ENCODE measurements at places on chromosomes 2 and 18.

DNA sequence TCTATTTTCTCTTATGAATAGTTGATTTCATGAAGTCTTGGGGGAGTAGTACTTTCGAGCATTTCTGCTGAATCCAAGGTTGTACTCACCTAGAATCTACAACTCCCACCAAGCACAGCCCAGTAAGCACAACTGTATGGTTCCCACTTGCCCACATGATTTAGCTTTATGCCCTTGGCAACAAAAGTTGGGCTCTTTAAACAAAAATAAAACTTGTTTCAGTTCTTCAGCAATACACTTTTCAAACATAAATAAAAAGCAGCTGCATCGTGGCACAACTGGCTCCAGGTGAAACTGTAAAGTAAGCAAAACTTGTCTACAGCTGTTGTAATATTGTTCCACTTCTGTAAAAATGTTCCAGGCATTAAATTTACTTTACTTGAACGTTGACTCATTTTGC lies 99.8 kb upstream of the FSIP2 start:
- DNase-seq: no peak

DNA sequence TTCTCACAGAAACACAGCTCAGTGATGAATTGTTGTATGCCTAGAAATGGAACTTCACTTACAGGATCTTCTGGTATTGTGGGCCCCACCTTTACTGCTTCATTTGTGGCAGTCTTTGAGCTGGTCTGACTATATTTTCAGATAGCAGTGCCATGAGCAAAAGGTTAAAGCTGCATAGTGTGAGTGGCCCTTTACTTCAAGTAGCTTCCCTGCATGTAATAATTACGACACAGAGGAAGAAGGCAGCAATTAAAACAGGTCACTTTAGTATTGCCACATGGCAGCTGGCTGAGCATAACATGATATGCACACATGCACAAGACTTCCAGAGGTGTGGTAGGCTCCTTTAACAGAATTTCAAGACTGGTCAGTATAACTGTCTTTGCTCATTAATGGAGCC lies 426.3 kb upstream of the ZEB2 start:
- DNase-seq: no peak

- DNase-seq: no peak
These were observed 64.0 kb downstream of the BOLA3 start for GRCh38 chr2:74083750-74084149.

GRCh38 chr2:3254442-3254941 lies 123.1 kb downstream of the EIPR1 start:
- no peak for DNase-seq

GRCh38 chr2:176924909-176925534 lies 287.6 kb upstream of the HNRNPA3 start:
- no peak for DNase-seq

DNA sequence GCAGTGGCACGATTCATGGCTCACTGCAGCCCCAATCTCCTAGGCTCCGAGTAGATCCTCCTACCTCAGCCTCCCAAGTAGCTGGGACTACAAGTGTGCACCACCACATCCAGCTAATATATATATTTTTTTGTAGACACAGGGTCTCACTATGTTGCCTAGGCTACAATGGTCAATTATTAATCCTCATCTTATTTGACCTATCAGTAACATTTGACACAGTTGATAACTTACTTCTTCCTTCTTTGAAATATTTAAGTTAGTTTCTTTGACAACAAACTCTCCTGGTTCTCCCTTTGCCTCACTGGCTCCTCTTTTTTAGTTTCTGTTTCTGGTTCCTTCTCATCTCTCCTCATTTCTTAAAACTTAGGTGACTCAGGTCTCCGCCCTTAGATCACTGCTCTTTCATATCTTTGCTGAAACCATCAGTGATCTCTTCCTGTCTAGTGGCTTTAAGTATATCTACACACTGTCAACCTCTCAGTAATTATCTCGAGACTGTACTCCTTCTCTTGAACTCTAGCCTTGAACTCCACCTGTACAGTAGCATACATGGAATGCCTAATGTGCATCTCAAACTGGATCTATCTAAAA lies 11.5 kb downstream of the PGAP1 start:
- no peak for DNase-seq

DNA sequence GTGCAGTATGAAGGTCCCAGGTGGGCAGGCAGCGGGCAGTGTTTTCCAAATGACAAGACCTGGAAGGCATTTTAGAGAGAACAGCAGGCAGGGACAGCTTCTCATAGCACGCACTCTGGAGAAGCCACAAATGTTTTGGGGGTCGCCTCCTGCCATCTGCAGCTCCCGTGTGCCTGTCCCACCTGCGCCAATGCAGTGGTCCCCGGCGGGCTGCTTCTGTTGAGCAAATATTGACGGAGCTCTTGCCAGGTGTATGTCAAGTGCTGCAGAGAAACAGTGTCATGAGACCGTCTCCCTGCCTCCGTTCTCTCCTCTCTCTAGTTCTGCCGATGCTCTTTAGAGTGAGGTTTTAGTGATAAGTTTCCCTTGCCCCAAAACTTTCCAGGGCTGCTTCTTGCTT lies 174.8 kb downstream of the LDLRAD4 start:
- no peak for DNase-seq

GRCh38 chr2:10179422-10179821 lies 56.9 kb downstream of the RRM2 start:
- DNase-seq: peak; percentile 47

DNA sequence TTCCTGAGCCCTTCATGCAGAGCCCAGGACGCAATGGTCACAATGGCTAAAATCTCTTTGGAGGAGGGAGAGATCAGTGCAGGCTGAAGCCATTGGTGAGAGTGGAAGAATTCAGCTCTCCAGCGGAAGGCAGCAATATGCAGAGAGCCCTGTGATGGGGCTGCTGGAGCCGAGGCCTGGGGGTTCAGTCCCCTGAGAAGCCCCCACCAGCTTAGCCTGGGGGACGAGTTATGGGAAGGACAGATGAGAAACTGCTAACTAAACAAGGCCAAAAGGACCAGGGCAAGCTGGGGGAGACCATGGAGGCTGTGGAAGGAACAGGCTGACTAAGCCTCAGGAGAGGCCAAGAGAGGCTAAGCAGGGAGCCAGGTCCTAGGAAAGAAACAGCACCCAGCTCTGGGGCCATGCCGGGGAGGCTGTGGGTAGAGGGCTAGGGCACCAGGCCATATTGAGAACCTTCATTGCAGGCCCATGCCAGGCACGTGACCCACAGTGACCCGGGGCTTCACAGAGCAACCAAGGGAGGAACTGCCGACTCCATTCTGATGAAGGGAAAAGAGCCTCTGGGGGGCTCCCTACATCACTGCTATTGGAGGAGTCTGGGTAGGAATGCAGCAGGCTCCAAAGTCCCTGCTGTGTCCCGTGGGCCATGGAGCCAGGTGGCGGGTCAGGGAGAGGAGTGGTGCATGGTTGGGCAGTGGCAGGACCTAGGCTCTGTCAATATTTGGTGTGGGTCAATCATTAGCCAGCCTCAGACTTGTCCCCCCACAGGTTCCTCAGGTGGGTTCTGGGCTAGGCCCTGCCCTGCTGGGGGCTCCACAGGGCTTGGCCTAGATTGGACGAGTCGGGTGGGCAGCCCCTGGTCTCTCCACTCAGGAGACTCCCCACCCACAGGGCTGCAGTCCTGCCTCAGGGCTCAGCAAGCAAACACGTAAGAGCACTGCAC lies 19.8 kb downstream of the PROC start:
- no peak for DNase-seq

- DNase-seq: no peak
These were observed 32.6 kb upstream of the INSIG2 start for GRCh38 chr2:118055512-118056164.

DNA sequence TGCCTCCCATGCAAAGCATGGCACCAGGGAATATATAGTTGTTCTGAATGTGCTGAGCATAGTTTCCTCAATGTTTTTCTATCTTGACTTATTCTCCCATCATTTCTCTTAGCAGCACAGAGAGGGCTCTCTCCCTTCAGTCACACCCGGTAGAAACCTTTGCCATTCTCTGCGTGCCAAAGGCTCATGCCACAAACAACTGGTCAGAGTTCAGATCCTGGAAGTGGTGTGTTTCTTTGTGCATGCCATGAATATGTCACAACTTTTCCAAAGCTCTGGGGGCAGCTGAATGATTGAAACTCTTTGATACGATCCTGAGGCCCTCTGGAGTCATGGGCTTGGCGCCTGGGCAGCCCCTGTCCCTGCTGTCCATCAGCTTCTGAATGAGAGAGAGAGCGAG lies 28.0 kb upstream of the EDAR start:
- DNase-seq: no peak

GRCh38 chr2:101446869-101447268 lies 28.0 kb downstream of the RFX8 start:
- peak; percentile 94 for DNase-seq

DNA sequence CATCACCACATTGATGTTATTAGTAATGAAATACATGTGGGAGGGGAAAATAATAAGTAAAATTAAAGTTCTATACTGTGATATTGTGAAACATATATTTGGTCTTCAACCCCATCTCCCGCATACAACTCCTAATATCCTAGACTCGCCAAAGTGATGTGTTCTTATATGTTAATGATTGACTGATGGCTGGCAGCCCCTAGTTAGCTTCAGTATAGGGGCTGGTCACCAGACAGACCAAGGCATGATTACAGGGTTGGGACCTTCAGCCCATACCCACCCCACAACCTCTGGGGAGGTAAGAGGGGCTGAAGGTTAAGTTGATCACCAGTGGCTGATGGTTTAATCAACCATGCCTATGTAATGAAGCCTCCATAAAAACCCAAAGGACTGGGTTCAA lies 28.1 kb upstream of the MREG start:
- DNase-seq: no peak

DNA sequence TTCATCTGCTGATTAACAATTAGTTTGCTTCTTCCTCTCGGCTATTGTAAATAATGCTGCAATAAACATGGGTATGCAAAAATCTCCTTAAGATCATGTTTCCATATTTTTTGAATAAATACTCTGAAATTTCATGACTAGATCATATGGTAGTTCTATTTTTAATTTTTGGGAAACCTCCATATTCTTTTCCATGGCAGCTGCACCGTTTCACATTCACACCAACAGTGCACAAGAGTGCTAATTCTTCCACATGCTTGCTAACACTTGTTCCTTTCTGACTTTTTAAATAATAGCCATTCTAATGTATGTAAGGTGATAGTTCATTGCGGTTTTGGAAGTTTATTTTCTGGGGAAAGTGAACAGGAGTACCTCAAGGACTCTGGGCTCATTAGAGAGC lies 52.6 kb upstream of the TACR1 start:
- no peak for DNase-seq

DNA sequence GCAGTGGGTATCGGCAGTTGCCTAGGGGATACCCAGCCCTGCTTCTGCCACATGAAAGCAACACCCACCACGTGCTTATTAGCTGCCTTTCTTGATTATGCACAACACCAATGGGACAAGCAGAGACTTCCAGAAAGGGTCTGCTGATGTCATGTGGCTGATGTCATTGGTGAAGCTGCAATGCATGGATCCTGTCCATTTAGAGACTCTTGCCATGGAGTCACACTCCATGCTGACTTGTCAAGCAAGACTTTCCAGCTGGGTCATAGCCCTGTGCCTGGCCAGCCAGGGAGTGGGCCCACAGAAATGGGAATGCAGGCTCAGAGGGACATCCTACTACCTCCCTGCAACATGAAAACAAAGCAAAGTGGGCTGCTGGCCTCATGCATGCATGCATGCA lies 81.8 kb downstream of the VAPA start:
- no peak for DNase-seq

GRCh38 chr2:127572841-127573240 lies 37.4 kb downstream of the MYO7B start:
- no peak for DNase-seq

DNA sequence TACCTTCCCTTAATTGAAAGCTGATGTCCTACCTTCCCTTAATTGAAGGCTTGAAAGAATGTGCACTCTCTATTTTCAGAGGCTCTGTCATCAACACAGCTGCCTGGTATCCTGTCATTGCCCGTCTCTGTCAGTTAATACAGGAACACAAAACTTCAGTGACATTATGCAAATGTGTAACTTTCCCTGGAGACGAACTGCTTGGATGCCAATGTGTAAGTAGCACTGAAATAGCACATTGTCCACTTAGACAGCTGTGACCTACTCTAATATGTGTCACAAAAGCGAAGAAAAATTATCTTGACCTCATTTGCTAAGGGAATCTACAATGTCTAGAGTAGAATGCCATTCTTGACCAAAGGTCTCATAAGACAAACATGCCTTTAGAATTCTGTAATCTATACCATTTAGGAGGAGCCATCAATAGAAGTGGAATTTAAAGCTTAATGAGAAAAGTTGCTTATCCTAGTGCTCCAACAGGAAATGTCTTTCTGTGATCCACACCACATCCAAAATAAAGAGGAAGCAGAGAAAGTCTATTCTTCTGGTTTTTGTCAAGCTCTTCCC lies 138.1 kb downstream of the BARD1 start:
- no peak for DNase-seq

DNA sequence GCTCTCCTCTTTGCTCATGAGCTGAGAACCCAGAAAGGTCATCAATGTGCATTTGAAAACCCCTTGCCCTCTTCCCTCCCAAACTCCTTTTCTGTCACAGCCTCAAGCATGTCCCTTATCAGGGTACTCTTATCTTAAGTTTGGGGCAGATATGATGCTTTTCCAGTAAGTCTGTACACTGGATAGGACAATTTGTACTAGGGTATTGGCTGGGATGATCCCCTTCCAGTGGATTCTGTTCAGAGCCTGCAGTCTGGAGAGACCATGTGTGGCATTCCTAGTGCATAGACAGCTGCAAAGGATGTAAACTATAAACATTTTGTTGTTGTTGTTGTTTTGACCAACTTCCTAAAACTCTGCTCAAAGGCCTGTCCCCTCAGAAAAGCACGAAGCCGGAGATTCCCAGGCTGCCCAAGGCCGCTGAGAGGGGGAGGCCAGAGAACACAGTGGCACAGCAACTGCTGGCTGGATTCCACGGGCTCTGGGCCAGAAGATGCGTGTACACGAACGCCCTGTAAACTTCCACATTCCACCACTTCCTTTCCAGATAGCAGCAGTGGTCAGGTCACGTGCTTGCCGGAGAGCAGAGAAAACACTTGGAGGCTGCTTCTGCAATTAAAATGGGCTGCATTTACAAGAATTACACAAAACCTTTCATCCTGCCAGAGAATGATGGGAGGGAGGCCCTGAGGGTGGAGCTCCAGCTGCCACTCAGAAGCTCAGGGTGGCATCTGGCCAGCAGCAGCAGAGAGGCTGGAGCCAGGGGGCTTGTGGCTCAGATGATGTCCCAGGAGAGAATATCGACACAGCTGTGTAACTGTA lies 42.1 kb downstream of the BMP10 start:
- peak; percentile 88 for DNase-seq
